ENCODE measurements at places on chromosomes 6 and 20.

DNA sequence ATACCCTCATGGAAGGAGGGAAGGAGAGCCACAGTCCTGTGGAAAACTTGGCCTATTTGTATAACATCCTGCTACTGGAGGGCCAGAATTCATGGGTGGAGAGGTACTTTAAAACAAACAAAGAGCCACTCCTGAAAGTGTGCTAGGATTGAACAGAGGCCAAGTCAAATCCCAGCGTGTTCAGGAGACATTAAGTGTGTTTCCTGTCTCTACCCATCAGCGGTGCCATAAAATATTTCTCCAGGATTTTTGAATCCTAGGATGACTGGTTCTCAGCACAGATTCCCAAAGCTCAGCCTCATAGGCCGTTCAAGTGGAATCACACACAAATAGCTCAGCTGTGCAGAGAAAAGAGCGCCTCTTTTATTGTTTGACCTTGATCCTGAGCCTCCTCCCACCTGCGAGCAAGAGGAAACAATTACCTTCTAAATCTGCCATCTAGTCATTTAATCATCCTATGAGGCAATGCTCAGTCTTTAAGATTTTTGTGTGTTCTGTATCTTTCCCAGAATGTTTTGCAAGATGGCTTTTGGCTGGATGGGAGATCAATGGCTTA is 31.8 kb upstream of the RALGAPA2 start:
- DNase-seq, result no peak

GRCh38 chr6:110485491-110485890 is 9.1 kb upstream of the SLC22A16 start:
- DNase-seq, result no peak

GRCh38 chr6:159977255-159977903 is 8.5 kb downstream of the IGF2R start:
- DNase-seq, result no peak

DNA sequence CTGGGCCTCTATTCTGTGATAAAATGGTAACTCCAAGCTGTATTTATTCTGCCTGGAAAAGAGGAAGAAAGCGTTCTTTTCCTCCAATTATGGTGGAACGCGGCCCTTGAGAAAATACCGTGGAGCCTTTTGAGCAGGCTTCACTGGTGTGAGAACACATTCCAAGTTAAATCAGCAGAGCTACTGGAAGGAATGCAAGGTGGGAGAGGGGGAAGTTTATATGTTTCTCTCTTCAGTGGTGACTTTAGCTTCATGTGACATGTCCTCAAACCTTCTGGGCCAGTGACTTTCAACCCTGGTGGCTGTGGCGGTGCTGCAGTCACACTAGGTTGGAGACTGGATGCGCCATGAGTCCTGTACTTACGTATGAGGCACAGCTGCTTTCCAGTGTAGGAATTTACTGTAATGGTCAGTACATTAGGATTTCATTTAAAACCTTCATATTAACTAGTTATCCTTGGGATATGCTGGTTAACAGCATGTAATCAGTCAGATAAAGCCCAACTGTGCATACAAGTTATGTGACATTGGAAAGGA is 221.7 kb downstream of the ARID1B start:
- DNase-seq, result no peak

GRCh38 chr6:157879873-157880254 is 56.8 kb downstream of the SNX9 start:
- DNase-seq, result no peak

- no peak for DNase-seq
These were observed 52.1 kb upstream of the BHLHE23 start for GRCh38 chr20:63058696-63059335.

DNA sequence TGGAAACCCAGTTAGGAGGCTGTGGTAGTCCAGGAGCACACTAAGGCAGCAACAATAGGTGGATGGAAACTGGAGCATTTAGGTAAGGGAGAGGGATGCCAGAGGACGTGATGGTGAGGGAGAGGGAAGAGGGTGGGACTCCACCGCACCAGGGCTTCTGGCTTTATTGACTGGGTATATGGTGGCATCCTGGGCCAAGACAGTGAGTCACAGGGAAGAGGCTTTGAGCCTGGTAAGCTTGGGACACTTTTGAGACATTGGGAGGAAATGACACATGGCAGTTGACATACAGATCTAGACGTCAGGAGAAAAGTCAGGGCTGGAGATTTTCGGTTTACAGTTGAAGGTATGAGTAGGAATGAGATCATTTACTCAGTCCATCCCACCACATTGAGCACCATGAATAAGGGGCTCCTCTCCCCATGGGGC is 14.9 kb downstream of the NT5E start:
- no peak for DNase-seq
